ENCODE measurements at places on chromosomes 11 and 22.
A peak's percentile ranks its signal among the peaks of the same experiment; 100 is the strongest.

GRCh38 chr22:44159221-44159620 is 21.5 kb upstream of the PARVG start:
- no peak for DNase-seq

DNA sequence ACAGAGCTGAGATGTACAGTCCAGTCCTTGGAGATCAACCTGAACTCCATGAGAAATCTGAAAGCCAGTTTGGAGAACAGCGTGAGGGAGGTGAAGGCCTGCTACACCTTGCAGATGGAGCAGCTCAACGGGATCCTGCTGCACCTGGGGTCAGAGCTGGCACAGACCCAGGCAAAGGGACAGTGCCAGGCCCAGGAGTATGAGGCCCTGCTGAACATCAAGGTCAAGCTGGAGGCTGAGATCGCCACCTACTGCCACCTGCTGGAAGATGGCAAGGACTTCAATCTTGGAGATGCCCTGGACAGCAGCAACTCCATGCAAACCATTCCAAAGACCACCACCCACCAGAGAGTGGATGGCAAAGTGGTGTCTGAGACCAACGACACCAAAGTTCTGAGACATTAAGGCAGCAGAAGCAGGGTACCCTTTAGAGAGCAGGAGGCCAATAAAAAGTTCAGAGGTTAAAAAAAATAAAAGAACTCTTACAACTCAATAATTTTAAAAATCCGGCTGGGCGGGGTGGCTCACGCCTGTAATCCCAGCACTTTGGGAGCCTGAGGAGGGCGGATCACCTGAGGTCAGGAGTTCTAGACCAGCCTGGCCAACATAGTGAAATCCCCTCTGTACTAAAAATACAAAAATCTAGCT is 69.9 kb upstream of the RTL6 start:
- DNase-seq = no peak

GRCh38 chr22:49491726-49492125 is 335.9 kb downstream of the BRD1 start:
- no peak for DNase-seq

DNA sequence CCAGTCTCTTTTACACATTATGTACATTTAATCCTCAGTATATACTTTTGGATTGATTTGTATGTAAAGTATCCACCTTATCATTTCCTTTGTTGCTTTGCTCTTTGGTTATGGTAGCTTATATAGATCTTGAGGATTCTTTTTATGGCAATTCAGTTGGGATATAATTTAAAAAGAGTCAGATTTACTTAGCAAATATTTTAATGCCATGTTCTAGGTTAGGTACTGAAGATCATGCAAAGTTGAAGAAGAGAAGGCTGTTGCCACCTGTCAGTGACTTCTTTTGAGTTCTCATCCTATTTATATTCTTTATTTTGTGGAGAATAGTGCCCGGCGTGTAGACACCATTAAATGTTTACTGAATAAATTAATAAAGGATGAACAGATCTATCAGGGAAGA is 279.7 kb downstream of the TMEM135 start:
- DNase-seq = no peak

DNA sequence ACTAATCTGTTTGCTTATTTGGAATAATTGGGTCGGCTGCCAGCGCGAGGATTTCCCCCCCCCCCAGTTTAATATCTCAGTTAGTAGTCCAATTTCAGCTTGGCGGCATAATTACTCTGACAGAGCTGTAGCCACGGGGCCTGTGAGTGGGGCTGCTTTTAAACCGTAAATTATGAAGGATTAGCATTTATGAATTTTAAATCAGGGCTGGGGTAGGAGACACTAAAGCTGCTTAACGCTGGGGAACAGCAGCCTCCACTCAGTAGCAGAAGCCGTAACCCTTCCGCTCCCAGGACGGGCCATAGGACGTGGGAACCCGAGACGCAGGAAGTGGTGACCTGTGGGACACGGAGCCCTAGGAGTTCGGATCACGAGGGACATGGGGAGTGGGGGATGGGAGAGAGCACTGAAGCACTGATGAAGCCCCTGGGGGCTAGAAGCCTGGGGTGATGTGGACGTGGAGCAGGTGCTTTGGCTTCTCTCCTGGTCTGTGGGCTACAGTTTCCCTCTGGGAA is 66.2 kb upstream of the LMO1 start:
- DNase-seq = no peak

GRCh38 chr11:48172818-48173609 is 43.6 kb upstream of the OR4B1 start:
- DNase-seq = peak; percentile 22

DNA sequence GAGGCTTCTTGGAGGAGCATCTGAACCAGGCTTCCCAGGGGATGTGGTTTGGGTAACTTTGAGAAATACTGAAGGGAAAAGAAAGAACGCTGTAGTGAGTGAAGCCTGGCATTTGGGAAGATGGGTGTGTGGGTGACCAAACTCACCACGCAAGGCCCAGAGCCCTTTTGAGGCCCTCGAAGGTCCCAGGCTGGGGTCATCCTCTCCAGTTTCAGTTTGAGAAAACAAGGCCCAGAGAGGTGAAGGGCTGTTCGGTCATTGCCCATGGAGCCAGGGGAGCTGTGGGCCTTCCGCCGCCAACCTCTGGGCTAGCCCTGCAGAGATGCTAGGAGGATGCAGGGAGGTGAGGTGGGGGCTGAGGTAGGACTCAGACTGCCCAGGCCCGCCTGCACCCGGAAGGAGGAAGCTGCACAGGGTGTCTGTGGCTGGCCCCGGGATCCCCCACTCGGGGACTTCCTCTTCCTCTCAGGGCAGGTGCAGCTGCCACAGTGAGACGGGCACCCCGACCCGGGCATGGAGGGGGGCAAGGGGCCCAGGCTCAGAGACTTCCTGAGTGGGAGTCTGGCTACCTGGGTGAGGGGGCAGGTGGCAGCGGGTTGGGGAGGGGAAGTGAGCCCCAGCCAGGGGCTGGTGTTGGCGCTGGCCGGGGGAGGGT is at the start of gene CCDC88B:
Gene CCDC88B, plus strand, starts transcription at position 451 of the 655 bp plus-strand sequence. Its CDS starts 63 bp downstream, at position 514.
- peak; percentile 58 for DNase-seq

- DNase-seq = no peak
These were observed 20.6 kb upstream of the FDX1 start for GRCh38 chr11:110409174-110409573.

DNA sequence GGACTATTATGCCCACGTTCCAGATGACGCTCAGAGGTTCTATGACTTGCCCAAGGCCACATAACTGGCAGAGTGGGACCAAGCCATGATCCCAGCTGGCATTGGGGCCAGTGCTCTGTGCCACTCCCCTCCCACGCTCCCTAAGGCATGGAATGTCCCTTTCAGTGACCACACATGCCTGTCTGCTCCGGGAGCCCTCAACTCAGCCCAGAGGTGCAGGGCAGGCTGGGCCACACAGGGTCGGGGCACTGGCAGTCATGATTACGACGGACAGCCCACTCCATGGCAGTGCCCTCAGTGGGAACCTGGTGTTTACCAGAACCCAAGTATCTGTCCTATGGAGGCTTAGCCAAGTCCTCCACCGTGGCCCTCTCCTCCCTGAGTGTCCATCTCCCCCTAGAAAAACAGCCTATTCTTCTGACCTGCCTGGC is 10.0 kb downstream of the RHBDD3 start:
- no peak for DNase-seq

GRCh38 chr11:78652843-78653239 is 78.2 kb upstream of the NARS2 start:
- no peak for DNase-seq

GRCh38 chr11:76637491-76638269 is 32.9 kb downstream of the LRRC32 start:
- DNase-seq = no peak

- DNase-seq = no peak
These were observed 20.0 kb downstream of the CAVIN3 start for GRCh38 chr11:6300325-6300724.

GRCh38 chr11:71083105-71083504 is 169.3 kb downstream of the SHANK2 start:
- DNase-seq = no peak

- DNase-seq = no peak
These were observed 35.7 kb upstream of the LRRC10B start for GRCh38 chr11:61472868-61473267.

GRCh38 chr11:97739932-97740800 is 1280.6 kb upstream of the CNTN5 start:
- DNase-seq = no peak

- no peak for DNase-seq
These were observed 431.9 kb downstream of the MIAT start for GRCh38 chr22:27089264-27089663.

DNA sequence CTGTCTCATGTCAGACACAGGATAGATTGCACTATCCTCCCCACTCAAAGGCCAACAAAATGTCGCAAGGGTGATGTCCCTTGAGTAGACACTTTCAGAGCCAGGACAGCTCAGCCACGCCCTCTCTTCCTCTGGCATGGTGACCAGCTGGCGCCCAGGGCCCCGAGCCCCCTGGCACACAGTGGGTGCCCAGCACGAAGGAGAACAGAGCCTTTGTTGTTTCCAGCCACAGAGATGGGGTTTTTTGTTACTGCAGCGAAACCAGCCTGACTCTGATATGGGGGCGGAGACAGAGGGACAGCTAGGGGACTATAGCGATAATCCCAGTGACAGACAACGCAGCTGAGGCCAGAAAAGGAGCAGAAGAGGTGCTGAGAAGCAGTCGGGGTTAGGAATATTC is 23.3 kb upstream of the CCND1 start:
- no peak for DNase-seq

- DNase-seq = no peak
These were observed 24.7 kb downstream of the PPME1 start for GRCh38 chr11:74195828-74196227.

DNA sequence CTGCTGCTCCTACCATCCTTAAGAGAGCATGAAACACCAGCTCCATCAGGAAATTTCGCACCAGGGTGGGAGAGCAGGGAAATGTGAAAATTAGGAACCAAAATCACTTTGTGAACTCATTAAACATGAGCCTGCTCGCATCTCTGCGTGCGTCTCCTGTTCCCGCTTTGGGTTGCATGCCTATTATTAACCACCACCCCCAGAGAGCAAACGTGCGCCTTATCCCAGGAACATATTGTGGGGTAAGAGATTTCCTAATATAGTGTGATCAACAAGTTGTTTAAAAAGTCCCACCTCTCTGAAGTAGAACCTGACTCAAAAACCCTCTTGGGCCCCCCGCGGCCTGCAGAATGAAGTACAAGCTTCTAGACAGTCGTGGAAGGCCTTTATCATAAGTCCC is 115.0 kb downstream of the TENM4 start:
- no peak for DNase-seq

- DNase-seq = no peak
These were observed 6.7 kb upstream of the SYT7 start for GRCh38 chr11:61587541-61587941.

DNA sequence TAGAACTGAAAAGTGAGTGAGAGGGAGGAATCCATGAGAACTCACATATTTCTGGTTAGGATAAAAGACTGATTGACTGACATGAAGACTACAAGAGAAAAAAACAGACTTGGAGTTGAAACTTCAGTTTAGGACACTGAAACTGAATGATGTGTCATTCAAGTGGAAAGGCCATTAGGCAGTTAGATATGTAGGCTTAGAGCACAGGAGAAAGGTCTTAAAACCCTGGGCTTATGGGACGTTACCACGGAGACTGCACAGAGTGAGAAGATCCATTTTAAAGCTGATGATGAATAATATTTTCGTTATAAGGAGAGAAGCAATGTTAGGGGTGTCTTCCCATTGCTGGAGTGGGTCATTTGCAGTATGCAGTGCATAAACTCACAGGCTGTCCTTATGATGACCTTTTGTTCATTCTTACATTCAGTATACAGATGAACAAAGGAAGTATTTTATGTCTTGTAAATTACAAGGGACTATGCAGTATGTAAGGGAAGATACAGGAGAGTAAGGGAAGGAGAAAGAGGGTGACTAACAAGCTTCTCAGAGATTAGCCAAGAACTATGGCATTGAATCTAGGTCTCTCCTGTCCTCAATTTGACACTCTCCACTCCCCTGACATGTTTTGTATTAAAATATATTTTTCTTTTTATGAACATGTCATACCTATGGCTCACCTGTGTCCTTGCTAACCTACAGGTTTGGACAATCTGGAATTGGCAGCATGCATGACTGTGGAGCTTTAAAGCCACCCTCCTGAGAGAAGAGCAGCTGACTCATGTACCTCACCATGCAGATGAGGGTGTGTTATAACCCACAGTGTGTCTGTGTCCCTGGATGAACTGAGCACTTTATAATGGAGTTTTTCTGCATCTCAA is 63.7 kb downstream of the MAML2 start:
- no peak for DNase-seq

GRCh38 chr11:126701520-126701897 is 299.1 kb downstream of the KIRREL3 start:
- no peak for DNase-seq

DNA sequence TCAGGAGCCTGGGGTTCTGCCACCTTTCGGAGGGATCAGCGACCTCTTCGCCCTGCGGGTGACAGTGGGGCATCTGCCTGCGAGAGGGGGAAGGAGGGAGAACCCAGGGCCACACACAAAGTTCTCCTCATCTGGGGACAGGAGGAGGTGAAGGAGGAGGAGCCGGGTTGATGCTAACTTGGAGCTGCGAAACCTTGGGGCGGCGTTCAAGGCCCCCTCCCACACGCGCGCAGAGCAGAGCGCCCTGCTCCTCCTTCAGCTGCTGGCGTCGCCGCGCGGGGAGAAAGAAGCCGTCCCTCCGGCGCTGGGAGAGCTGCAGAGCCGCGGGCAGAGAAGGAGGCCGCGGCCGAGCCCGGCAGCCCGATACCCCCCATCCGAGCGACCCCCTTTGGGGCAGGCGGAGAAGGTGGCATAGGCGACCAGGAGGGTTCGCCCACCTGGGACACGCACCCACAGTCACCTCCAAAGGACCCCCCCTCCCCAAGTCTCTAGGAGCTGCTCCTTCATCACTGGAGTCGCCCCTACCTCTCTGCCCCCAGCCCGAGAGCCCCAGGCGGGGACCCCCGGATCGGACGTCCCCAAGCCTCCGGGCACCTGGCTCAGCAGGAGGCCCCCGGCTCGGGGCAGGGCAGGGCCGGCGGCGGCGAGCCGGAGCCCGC is at the start of gene RASD2:
Gene RASD2, plus strand, starts transcription at position 237 of the 659 bp plus-strand sequence. CDS start 5,979 bp downstream, outside the sequence.
- no peak for DNase-seq

DNA sequence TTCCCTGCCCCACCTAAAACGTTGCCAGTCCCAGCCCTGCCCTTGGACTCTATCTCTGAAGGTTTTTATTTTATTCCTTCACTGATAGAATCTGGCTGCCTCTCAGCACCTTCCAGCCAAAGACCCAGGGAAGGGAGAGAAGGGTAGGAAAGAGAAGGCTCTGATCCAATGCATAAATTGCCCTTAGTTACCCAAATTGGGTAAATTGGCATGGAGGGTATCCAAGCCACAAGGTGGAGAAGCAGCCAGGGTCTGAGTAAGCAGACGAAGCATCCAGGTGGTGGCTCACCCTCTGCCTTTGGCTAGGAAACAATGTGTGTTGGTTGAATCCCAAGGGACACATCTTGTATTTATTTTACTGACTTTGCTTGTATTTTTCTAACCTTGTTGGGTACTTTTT is 89.0 kb downstream of the FEZ1 start:
- no peak for DNase-seq

DNA sequence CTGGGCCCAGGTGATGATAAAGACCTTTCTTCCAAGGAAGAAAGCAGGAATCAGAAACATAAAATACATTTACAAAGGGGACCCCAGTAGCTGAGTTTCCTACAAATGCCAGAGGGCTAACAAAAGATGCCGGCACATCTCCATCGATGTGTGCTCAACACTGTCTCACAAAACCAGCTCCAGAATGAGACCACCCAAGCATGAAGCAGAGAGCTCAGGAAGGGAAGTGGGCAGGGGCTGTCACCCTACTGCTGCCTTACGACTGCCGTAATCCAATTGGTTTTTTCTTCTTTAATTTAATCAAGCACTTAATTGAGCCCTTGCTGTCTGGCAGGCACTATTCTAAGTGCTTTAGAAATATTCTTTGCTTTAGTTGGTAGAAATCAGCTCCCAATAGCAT is 26.1 kb downstream of the SMCO4 start:
- no peak for DNase-seq
